ENCODE measurements at places on chromosomes 7 and 10.
A peak's percentile ranks its signal among the peaks of the same experiment; 100 is the strongest.

DNA sequence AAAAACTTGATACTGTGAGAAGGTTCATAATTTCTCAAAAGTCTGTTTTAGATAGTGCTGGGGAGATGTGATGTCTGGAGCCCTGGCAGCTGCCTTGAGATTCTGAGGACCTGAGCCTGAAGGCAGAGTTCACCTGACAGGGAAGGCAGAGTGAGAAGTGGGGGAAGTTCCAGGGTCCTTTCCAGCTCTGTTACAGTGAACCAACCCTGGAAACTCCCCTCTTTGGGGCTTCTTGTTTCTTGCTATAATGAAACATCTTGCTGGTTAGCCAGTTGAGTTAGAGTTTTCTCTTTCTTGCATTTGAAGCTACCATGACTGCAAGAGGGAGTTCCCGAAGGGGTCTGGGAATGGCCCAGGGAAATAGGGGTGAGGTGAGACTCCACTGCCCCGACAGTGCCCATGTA lies 158.9 kb upstream of the TNRC18 start:
- no peak for DNase-seq

- no peak for DNase-seq
Measured at GRCh38 chr10:75468612-75469005, 37.2 kb downstream of the LRMDA start.

DNA sequence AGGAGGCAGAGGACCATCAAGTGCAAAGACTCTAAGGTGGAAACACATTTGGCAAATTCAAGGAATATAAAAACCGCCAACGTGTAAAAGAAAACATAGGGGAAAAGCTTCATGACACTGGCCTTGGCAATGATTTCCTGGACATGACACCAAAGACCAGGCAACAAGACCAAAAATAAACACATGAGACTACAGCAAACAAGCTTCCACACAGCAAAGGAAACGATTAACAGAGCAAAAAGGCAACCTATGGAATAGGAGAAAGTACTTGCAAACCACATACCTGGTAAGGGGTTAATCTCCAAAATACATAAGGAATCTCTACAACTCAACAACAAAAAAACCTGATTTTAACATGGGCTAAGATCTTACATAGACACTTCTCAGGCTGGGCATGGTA lies 3.5 kb downstream of the GSTO1 start:
- no peak for DNase-seq

DNA sequence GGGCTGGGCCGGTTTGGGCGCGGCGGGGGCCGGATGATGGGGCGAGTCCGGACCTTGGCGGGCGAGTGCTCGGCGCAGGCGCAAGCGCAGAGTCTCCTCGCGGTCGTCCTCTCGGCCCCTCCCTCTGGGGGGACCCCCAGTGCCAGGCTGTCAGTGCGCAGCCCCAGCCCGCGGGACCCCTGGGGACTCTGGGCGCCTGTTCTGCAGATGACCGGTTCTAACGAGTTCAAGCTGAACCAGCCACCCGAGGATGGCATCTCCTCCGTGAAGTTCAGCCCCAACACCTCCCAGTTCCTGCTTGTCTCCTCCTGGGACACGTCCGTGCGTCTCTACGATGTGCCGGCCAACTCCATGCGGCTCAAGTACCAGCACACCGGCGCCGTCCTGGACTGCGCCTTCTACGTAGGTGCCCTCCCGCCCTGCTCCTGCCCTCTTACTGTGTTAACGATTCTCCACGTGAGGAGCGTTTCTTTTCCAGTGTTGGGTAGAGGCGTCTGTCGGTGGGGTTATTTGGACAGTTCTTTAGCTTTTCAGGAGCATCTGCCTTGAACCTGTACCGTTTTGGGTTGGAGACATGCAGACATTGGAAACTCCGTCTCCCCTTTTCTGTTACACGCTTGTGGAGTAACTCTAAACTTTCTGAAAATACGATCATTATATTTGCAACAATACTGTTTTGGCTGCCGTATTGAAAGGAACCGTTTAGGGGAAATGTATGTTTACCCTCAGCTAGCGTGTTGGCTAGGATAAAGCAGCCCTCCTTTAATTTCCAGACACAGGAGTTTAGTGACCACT lies 706 bp downstream of the BUB3 start:
- DNase-seq, result peak; percentile 43

- DNase-seq, result peak; percentile 24
Measured at GRCh38 chr10:1368842-1369171, 312.6 kb downstream of the WDR37 start.

- no peak for DNase-seq
Measured at GRCh38 chr10:1448252-1448930, 288.9 kb downstream of the ADARB2 start.

DNA sequence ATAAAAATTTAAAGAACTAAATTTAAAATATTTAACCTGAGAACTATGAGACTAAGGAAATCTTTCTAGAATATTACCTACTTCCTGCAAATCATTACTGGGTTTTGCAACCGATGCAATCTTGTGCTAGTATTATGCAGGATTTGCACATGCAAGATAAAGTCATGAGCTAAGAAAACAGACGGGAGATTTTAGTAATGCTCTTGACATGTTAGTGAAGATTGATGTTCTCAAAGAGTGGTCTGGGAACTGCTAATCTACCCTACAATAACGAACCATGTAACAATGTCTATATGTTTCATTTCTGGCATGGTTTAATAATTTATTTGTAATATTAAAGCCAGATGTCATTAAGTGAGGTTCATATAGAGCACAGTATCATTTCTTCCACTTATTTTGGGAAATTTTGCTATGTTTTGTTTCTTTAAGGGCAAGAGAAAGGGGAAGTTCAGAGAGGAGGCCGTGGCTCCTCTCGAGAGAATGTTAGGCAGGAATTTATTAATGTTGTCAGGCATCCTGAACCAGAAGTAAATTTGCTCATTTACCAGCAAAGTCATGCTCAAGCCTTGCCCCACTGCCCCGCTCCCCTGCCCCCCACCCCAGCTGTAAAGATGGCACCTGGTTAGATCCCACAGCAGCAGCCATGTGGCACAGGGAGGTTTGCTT lies 22.8 kb downstream of the LRRC17 start:
- DNase-seq, result no peak

DNA sequence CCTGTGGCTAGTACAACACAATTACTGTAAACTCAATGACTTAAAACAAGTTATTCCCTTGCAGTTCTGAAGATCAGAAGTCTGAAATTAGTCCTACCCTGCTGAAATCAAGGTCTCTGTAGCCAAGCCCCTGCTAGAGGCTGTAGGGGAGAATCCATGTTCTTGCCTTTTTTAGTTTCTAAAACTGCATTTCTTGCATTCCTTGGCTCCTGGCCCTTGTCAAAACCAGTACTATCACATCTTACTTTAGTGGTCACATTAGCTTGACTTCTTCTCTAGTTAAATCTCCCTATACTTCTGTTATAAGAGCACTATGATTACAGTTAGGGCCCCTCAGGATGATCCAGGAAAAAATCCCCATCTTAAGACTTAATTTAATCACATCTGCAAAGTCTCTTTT lies 567.0 kb downstream of the GFRA1 start:
- no peak for DNase-seq

DNA sequence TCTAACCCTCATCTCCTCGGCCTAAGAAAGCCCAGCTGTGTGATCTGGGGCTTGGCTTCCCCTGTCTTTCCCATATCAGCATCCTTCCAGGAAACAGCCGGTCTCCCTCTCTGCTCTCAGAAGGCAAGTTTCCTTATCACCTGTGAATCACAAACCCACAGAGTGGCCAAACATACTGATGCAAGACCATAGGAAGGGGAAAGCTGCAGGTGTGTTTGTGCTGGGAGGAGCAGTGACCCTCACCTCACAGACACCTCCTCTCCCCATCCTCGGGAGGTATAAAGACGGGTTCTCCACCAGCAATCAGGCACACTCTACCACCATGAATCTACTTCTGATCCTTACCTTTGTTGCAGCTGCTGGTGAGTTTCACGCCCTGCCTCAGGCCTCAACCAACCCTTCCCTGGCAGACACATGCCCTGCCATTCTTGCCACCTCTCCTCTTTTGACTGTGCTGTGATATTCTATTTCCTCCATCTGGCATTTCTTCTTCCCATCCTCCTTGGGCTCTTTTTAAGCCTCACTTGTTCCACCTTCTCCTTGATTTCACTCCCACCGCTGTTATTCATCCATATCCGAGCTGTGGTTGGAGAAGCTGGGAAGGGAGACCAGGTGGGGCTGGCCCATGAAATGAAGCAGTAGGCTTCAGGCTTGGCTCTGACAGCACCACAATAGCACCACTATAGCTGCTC lies at the start of gene PRSS2:
Gene PRSS2 (plus strand): TSS at position 310 of the 692 bp plus-strand sequence. CDS start 13 bp downstream, at position 323.
- DNase-seq, result no peak

- DNase-seq, result no peak
Measured at GRCh38 chr10:28214219-28214618, 88.6 kb downstream of the MPP7 start.

DNA sequence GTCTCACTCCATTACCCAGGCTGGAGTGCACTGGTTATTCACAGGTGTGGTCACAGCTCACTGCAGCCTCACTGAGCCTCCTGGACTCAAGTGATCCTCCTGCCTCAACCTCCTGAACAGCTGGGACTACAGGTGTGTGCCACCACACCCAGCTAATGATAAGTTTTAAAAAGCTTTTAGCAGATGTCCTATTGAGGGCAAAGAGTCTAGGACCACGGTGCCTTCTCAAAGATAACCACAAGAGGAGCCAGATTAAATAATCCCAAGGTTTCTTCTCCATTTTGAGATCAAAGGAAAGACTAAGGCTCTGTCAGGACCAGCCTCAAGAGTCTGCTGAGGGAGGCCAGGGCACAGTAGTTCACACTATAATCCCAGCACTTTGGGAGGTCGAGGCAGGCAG lies 4.7 kb downstream of the ATP5MF start:
- DNase-seq, result no peak

GRCh38 chr10:23203369-23204325 lies 11.5 kb downstream of the PTF1A start:
- no peak for DNase-seq

GRCh38 chr10:95513941-95514392 lies 47.2 kb downstream of the SORBS1 start:
- no peak for DNase-seq

- DNase-seq, result no peak
Measured at GRCh38 chr10:68095153-68095552, 14.1 kb upstream of the MYPN start.

DNA sequence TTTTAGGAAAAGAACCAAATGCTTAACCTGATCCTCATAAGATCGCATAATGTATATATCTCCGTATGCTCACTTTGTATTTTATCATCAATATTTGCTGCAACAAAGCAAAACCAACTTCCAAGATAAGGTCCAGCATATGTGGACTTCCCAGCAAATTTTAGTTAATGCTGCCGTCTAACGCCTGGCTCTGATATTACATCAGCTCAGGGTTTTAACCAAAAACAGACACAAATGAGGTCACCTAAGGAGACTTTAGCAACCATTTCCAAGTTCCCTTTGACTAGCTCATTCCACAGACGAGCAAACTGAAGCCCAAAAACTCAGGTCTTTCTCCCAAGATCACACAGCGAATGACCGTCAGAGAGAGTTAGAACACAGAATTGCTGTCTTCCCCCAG lies 59.4 kb upstream of the UCN3 start:
- no peak for DNase-seq

- DNase-seq, result no peak
Measured at GRCh38 chr10:102654969-102655368, 10.7 kb downstream of the TRIM8 start.

- DNase-seq, result no peak
Measured at GRCh38 chr10:12873172-12873571, 128.3 kb downstream of the CCDC3 start.

GRCh38 chr7:80832006-80832405 lies 86.8 kb downstream of the SEMA3C start:
- no peak for DNase-seq

DNA sequence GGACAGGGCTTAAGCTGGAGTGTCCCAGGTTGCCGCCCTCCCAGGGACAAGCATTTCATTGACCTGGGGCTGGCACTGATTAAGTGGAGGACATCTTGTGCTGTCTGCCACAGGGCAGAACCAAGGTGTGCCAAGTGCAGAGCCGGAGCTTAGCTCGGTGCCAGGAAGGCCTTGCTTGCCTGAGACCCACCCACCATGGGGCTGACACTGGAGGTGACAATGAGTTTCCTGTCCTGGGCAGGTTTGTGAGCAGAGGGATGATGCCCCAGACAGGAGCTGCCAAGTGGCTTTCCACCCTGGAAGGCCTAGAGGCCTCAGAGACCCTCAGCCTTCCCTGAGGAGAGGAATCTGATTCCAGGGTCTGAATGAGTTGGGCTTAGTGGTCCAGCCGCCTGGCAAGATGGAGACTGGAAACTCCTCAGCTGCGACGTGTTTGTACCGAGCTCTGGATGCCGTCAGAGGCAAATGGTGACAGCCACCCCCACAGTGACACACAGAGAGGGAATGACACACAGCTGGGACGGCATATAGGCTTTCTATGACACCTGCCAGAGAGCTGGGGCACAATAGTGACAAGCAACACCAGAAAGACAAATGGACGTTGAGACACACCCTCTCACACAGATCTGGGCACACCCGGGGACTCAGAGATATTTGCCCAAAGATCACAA lies 2.6 kb downstream of the ADCYAP1R1 start:
- DNase-seq, result no peak

DNA sequence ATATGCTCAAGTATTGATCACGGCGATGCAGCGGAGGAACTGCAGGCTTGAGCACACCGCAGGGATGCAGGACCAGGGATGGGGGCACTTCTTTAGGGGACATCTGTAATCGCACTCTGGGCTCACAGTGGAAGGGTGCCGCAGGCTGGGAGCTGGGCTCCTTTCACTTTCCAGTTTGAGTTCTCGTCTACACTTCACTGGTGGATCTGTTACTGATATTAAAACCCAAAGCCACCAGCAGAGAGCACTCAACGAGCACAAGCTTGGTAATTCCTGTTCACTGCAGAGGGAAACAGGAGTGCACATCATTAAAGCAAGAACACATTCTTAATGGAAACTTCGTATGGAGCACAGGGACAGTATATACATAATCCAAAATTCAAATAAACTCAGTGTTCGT lies 91.3 kb downstream of the PARD3 start:
- no peak for DNase-seq

- no peak for DNase-seq
Measured at GRCh38 chr10:77907900-77908717, 18.4 kb downstream of the DLG5 start.

- DNase-seq, result no peak
Measured at GRCh38 chr10:130416334-130417150, 280.4 kb downstream of the GLRX3 start.

DNA sequence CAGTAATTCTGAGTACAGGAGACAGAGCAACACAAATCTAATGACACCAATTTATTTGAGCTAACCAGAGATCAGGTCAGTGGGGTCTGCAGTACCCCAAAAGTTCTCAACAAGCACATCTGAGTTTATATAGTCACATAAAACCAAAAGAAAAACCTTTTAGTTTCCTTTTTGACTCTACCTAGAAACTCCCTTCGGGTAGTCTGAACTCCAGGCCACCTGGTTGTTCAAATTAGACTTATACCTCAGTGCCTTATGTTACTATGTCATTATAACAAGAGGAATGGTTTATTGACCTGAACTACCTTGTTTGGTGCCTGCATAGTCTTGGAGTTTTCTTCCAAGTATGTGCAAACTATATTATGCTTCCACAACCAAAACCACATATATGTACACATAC lies 14.6 kb downstream of the ZCWPW1 start:
- DNase-seq, result no peak

GRCh38 chr10:116099023-116099420 lies 174.0 kb downstream of the GFRA1 start:
- DNase-seq, result no peak
